NCI-H460 (cell line): ENCODE measurements at places on chromosomes 7 and 10. TPM values are rescaled to one million over a fixed set of nuclear protein-coding genes. Genes with fewer than 3 reads are reported as not detected.

DNA sequence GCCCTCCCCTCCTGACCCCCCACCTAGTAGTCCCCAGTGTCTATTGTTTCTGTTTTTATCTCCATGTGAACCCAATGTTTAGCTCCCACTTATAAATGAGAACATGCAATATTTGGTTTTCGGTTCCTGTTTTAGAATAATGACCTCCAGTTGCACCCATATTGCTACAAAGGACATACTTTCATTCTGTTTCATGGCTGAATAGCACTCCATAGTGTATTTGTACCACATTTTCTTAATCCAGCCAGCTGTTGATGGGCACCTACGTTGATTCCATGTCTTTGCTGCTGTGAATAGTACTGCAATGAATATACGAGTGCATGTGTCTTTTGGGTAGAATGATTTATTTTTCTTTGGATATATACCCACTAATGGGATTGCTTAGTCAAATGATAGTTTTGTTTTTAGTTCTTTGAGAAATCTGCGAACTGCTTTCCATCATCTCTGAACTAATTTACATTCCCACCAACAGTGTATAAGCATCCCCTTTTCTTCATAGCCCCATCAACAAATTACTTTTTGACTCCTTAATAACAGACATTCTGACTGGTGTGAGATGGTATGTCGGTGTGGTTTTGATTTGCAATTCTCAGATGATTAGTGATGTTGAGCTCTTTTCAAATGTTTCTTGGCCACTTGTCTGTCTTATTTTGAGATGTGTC lies 128.4 kb upstream of the PHYHIPL start:
- DNase-seq: no peak

- no peak for DNase-seq
These were observed 4.0 kb downstream of the MRPS24 start for GRCh38 chr7:43865277-43865676.

- DNase-seq: no peak
These were observed 111.9 kb downstream of the SEMA3D start for GRCh38 chr7:85074992-85075391.

GRCh38 chr10:17758200-17758599 lies 6.2 kb downstream of the TMEM236 start:
- DNase-seq: no peak

DNA sequence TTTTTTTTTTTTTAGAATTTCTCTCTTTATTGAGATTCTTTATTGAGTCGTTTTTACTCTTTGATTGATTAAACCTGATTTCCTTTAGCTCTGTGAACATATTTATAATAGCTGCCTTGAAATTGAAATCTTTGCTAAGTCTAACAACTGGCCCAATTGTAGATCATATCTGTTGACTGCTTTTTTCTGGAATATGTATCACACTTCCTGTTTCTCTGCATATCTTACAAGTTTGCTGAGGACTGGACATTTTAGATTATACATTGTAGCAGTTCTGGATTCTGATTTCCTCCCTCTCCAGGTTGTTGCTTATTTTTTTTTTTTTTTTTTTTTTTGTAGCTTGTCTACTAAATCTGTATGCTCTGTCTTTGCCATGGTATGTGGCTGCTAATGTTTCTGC lies 56.3 kb downstream of the PRKAR2B start:
- no peak for DNase-seq

Gene OGDHL
- 0.09 and 0.30 TPM in 2 replicates for total RNA-seq

DNA sequence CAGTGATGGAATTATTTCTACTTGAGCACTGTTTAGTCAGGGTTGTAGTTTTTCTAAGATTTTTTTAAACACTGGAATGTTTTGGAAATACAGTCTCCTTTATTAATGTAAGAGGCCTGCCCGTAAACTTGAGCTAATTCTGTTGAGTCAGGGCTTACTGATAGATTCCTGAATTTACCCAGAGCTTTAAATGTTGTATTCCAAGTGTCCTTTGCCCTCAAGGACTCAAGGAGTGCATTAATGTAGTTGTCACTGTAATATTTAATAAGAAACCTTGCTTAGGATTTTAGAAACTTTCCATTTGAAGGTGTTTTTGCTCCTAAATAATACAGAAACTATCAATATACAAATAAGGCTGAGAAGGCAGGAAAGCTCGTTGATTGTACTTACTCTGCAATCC lies 89.2 kb downstream of the MACC1 start:
- DNase-seq: no peak

DNA sequence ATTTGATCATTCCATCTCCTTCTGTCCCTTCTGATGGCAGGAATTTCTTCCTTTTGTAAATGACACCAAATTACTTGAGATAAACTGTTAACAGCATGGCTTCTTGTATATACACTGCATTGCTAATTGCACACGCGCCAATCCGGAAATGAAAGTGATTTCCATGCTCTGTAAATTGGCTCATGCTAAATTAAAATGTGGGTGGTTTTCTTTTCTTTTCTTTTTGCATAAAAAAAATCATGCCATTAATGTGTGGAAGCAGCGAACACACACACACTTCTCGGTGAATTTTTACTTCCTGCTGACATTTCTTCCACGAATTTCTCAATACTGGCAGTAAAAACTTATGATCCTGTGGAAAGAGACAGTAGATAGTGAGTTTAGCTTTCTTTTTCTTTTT lies 123.1 kb upstream of the CCDC6 start:
- no peak for DNase-seq

DNA sequence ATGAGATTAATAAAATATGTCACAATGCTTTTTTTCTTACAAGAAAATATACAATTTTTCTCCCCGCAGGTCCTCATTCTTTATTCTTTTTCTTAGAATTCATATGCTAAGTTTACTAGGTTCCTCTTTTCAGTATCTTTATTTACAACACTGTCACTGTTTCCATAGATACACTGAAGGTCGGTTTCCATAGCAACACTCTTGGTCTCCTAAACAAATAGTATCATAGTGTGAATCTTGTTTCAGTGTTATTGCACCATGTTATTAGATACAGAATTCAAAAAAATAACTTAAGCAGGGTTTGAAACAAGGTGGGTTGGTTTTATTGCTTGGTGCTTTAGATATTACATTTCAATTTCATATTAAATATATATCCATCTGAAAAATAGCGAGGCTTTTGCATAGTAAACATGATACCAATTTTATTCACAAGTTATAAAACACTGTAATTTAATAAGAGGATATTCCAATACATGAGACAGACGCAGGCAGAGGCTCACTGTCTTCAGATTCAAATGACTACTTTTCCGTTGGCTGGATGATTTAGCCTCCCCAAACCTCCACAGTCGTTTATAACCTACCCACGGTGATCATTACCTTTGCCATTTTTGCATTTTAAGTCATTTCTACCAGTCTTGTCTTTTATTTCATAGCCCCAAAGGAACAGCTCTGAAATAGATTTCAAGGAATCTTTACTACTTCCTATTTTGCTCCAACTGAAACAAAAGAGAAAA lies 88.9 kb upstream of the KLF6 start:
- peak; percentile 73 for DNase-seq

DNA sequence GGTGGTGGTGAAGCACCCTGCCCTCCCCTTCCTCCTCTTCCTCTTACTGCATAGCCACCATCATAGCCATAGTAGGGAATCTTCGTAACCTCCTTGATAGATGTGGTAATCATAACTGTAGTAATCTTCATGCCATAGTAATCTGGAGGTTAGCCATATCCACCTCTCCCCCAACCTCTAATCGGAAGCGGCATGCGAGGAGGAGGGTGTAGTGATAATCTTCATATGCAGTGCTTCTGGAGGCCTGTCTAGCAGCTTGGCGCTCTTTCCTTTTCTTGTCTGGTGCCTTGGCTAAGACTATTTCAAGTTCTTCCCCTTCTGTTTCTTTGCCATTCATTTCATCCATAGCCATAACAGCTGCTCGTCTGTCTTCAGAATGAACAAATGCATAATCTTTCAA lies 90.9 kb downstream of the MLLT10 start:
- DNase-seq: no peak

GRCh38 chr7:73822319-73823173 lies 8.2 kb upstream of the CLDN4 start:
- DNase-seq: peak; percentile 96

DNA sequence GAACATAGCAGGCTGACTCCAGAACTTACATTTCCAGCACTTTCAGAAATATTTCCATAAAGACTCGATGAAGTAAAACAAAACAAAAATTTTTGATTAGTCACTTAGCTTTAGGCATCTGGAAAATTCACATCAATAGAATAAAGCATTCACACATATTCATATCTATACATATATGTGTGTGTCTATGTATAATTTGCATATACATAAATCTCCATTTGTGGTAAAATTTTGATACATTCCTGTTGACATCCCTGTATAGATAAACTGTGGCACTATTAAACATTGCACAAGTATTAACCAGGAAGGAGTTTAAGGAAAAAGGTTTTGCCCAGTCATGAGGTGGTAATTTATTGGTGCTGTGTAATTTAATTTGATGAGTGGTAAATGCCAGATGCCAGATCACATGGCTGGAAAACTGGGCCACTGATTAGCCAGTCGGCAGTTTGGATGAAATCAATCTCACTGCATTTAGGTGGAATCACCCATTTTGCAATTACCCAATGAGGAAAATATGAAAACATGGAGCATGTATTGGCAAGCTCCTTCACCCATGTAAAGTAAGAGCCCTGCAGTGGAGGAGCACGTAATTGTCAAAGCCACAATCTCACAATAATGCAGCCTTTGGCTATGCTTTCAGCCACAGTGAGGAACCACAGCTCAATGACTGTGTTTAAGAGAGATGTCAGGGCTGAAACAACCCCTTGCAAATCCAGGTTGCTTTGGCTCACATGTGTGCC lies 294.6 kb downstream of the RNLS start:
- no peak for DNase-seq

- peak; percentile 33 for DNase-seq
These were observed 527 bp downstream of the AKR1B1 start for GRCh38 chr7:134458341-134458805.

Gene RAB19
- total RNA-seq: not detected in 2 replicates

GRCh38 chr10:59109826-59110225 lies 66.6 kb upstream of the PHYHIPL start:
- no peak for DNase-seq

GRCh38 chr10:67088036-67088435 lies 162.2 kb downstream of the LRRTM3 start:
- DNase-seq: no peak

GRCh38 chr7:142711746-142712616 lies 37.3 kb upstream of the PRSS1 start:
- DNase-seq: no peak

Gene OR13A1
- total RNA-seq: not detected in 2 replicates

- DNase-seq: no peak
These were observed 90.7 kb downstream of the GNAI1 start for GRCh38 chr7:80225361-80225760.

- DNase-seq: no peak
These were observed 384.9 kb upstream of the PFKP start for GRCh38 chr10:2682491-2682890.

Gene GPR15LG
- not detected in 2 replicates for total RNA-seq

Gene MMD2
- total RNA-seq: not detected in 2 replicates

DNA sequence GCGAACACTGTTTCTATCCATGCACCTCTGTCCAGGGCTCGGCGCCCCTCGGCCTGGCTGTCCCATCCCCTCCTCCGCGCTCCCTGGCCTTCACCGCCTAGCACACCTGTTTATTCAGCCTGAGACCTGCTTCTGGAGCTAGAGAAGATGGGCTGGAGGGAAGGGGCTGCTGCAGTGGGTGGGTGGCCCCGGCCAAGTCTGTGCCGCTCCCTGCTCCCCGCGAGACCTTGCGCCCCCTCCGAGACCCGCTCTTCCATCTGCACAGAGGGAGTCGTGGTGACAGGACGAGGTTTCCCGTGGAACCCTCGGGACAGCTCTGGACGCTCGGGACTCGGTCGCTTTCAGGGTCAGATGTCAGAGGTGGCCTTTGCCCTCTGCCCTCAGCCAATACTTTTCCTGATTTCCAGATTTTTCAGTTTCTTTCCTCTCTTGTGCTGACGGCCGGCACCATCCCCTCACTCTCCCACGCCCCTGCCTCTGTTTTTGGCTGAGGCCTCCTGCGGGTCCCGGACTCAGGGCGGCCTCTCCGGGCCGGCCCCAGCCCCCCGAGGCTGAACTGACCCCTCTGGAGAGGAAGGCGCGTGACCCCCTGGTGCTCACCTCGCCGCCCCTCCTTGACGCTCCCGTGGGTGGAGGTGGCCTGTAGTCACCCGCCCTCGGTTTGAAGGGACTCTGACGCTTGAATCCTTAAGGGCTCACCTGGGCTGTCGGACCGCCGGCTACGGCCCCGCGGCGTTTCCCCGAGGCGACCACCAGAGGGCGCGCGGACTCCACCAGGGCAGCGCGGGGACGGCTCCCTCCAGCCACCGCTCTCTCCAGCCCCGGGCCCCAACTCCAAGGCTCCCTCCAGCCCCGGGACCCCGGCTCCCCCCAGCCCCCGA lies 15.6 kb downstream of the SHH start:
- DNase-seq: no peak

DNA sequence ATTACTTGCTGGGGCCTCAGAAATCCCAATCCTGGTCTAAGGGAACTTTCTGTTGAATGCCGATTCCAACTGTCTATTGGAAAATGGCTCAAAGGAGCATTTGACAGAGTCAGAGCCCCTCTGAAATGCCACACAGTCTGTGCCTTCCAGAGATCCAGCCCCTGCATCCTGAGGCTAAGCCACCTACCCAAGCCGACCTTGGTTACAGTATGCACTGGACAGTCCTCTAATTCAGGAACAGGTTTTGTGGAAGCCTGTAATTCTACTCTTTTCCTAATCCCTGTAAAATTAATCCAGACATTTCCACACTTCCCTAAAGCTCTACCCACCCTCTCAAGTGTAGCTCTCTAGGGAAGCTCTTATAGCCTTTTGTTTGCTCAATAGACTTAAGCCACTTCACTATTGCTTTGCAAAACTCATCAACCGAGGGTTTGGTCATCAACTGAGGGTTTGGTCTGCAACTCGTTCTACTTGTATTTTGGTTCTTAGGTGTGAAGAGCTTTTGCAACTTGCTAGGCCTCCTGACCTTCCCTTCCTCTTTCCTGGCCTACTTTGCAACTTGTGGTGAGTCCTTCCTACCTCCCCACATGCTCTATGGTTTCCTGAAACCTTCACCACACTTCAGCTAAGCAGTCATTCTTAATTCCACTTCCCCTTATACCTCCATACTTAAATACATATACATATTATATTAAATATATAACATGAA lies 364.8 kb downstream of the SFMBT2 start:
- no peak for DNase-seq

Gene AIFM2
- 31.0 and 40.6 TPM in 2 replicates for total RNA-seq

DNA sequence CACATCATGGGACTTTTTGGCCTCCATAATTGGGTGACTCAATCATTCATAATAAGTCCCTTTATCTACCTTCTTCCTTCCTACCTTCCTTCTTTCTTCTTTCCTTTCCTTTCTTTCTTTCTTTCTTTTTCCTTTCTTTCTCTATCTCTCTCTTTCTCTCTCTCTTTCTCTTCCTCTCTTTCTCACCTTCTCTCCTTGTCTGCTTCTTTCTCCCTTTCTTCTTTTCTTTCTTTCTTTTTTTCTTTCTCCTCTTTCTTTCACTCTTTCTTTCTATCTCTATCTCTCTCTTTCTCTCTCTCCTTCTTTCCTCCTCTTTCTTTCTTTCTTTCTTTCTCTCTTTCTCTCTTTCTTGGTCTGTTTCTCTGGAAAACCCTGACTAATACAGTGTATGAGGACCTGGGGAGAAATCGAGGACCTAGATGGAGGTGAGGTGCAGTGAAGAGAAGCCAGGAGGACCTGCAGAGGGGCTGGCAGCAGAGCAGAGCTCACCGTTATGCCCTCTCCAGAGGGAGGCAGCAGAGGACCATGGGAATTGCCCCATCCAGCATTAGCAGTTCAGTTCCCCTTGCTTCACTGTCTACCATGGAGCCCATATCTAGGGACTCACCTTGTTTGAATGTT lies 52.7 kb upstream of the BTRC start:
- DNase-seq: peak; percentile 17
